ENCODE measurements at places on chromosomes 16 and 17. TPM values are rescaled to one million over a fixed set of nuclear protein-coding genes. Genes with fewer than 3 reads are reported as not detected.

The SLC6A2 gene
- total RNA-seq: not detected

The CMTM1 gene
- total RNA-seq: 1.8 TPM

The OTOP2 gene
- total RNA-seq: not detected

The TMEM238L gene
- total RNA-seq: not detected

The CCDC200 gene
- 0.37 TPM for total RNA-seq

The GCGR gene
- total RNA-seq: not detected

The CLEC19A gene
- total RNA-seq: not detected

The KLHL36 gene
- 56.2 TPM for total RNA-seq

The CDH1 gene
- total RNA-seq: not detected

The KRTAP2-2 gene
- total RNA-seq: not detected

The ALOX12B gene
- total RNA-seq: 0.73 TPM

The OTOA gene
- total RNA-seq: under 0.01 TPM

The CD300H gene
- total RNA-seq: not detected

The KCNH4 gene
- total RNA-seq: not detected

The HCRT gene
- not detected for total RNA-seq

The TP53TG3B gene
- not detected for total RNA-seq

The SHISA9 gene
- not detected for total RNA-seq

The TNFRSF17 gene
- total RNA-seq: not detected

The CCL2 gene
- 6.1 TPM for total RNA-seq

The NHLRC4 gene
- 0.59 TPM for total RNA-seq

The CEP131 gene
- 9.8 TPM for total RNA-seq

The KRT23 gene
- not detected for total RNA-seq

The TERB1 gene
- not detected for total RNA-seq

The CDK12 gene
- total RNA-seq: 46.3 TPM

The SBK1 gene
- total RNA-seq: not detected

The TXNL4B gene
- 7.7 TPM for total RNA-seq

The KRT25 gene
- total RNA-seq: not detected

The SOCS1 gene
- 1.1 TPM for total RNA-seq

The KIFC3 gene
- total RNA-seq: 14.7 TPM

The SDK2 gene
- total RNA-seq: 0.37 TPM

The AXIN2 gene
- total RNA-seq: 1.4 TPM

The DCUN1D3 gene
- 34.2 TPM for total RNA-seq

The PIK3R5 gene
- not detected for total RNA-seq

The NPIPA1 gene
- total RNA-seq: 41.6 TPM

The SLFN12L gene
- 0.37 TPM for total RNA-seq

The NT5C3B gene
- total RNA-seq: 61.7 TPM

The TBX2 gene
- 22.0 TPM for total RNA-seq

The LGALS3BP gene
- 369 TPM for total RNA-seq

The PITPNC1 gene
- total RNA-seq: 24.2 TPM

The PRR15L gene
- total RNA-seq: not detected

The PERCC1 gene
- not detected for total RNA-seq

The KRT20 gene
- total RNA-seq: not detected

The RGS9 gene
- 1.6 TPM for total RNA-seq

The KCNAB3 gene
- under 0.01 TPM for total RNA-seq

The ABCA9 gene
- 22.7 TPM for total RNA-seq

The DGKE gene
- 4.0 TPM for total RNA-seq

The GPR179 gene
- not detected for total RNA-seq

Data from subcutaneous preadipocyte (primary cell).